ENCODE measurements at places on chromosomes 13 and 19. TPM values are rescaled to one million over a fixed set of nuclear protein-coding genes. Genes with fewer than 3 reads are reported as not detected.

- DNase-seq: no peak
Observed at GRCh38 chr13:51311231-51311630, 28.3 kb upstream of the SERPINE3 start.

GRCh38 chr13:32087955-32088747 lies 56.6 kb downstream of the FRY start:
- no peak for DNase-seq

DNA sequence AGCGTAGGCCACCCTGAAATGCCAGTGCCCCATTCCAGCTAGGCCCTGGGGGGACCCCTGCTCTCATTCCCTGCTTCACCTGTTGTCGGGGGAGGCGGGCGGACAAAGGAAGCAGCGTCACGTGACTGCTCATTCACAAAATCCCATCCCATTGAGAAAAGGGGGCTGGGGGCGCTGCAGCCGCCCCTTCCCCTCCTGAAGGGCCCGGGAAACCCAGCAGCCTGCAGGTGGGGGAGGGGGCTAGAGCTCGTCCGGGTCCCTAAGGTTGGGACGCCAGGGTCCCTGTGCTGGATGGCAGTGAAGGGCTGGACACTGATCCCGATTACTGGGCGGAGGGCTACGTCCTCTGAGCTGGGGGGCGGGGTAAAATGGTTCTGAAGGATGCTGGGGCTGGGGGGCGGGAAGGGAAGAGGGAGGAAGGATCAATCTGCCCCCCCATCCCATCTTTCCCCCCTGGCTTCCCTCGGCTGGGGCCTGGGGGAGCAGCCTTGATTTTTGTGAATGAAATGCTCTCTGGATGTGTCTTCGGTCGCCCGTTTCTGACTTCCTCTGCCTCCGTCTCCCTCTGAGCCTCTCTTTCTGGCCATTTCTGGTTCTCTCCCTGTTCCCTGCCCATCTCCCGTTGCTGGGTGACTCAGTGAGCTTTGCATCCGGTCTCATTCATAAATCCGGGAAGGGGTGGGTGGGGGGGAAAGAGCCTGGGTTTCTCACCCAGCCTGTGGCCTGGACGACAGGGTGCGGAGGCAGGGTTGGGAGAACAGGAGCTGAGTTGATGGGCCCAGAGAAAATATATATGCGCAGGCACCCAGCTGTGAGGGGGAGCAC lies 816 bp downstream of the SPRED3 start:
- no peak for DNase-seq

DNA sequence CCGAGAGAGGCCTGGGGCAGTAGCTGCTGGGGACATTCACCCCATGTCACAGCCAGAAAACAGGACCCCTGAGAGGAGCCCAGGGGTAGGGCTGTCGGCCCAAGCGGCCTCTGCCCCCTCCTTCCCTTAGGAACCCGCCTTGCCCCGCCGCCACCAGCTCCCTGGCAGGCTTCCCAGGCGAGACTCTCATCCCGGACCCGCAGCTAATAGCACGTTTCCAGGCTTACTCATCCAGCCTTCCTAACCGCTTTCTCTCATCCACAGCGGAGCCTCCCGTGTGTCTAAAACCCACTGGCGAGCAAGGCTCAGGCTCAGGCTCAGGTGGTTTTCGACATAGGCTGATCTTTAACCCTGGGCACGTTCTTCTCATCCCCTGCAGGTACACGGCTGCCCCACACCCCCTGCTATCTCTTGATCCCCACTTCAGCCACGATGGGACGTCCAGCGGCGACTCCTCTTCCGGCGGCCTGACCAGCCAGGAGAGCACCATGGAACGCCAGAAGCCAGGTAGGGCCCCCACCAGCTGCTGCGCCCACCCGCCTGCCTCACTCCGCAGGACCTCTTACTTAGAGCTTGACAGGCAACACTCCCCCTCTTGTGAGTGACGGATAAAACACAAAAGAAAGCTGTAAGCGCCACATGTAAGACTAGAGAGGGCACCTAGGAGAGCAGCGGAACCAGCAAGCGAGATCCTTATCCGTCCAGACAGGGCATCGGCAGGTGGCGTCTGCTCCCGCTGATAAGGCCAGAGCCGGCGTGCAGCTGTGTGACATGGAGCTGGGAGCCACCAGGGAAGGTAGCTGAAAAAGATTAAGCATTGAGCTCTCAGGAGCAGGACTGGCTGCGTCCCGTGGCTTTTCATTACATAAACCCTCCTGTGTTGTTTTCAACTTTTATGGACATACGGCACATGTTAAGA lies 71.3 kb downstream of the DPF1 start:
- DNase-seq: no peak

- no peak for DNase-seq
Observed at GRCh38 chr19:34409189-34410164, 5.3 kb downstream of the PDCD2L start.

The CADM4 gene
- 9.6 TPM for total RNA-seq

The CEACAM1 gene
- 0.78 TPM for total RNA-seq

The ANO8 gene
- total RNA-seq: 5.2 TPM

The ZNF433 gene
- total RNA-seq: 4.4 TPM

The COX7A1 gene
- 347 TPM for total RNA-seq

The FFAR2 gene
- not detected for total RNA-seq

Data from right atrium auricular region (tissue), 2 donors.